ENCODE measurements at places on chromosomes 6 and 20.

DNA sequence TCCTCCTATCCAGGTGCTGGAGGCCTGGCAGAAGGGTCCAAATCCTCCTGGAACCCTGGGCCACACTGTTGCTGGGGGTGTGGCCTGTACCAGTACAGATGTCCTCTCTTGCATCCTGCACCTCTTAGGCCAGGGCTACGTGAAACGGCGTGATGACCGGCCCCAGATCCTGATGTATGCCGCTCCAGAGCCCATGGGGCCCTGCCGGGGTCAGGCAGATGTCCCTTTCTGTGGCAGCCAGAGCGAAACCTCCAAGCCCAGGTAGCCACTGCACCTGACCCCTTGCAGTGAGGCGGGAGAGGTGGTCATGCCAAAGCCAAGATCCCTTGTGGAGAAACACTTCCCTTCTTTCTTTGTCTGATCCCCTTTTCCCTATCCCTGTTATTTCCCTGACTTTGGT is 14.2 kb downstream of the DNPH1 start:
- DNase-seq = no peak

DNA sequence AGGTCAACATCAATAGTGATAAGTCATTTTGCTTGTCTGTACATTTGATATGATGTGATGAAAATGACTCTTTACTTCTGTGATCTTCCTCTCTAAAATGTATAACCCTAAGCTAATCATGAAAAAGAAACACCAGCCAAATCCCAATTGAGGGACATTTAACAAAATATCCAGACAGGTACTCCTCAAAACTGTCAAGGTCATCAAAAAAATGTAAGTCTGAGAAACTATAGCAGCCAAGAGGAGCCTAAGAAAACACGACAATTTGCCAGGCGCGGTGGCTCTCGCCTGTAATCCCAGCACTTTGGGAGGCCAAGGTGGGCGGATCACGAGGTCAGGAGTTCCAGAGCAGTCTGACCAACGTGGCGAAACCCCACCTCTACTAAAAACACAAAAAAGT is 708.5 kb upstream of the ID4 start:
- no peak for DNase-seq

GRCh38 chr6:18368277-18369105 is 18.7 kb upstream of the RNF144B start:
- no peak for DNase-seq

DNA sequence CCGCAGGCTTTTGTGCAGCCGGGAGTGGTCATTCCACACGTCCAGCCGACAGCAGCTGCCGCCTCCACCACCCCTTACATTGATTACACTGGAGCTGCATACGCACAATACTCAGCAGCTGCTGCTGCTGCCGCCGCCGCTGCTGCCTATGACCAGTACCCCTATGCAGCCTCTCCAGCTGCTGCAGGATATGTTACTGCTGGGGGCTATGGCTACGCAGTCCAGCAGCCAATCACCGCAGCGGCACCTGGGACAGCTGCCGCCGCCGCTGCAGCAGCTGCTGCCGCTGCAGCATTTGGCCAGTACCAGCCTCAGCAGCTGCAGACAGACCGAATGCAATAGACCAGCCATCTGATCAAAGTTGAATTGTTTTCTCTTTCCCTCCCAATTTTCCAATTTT is 10.6 kb downstream of the RBM24 start:
- DNase-seq = no peak

DNA sequence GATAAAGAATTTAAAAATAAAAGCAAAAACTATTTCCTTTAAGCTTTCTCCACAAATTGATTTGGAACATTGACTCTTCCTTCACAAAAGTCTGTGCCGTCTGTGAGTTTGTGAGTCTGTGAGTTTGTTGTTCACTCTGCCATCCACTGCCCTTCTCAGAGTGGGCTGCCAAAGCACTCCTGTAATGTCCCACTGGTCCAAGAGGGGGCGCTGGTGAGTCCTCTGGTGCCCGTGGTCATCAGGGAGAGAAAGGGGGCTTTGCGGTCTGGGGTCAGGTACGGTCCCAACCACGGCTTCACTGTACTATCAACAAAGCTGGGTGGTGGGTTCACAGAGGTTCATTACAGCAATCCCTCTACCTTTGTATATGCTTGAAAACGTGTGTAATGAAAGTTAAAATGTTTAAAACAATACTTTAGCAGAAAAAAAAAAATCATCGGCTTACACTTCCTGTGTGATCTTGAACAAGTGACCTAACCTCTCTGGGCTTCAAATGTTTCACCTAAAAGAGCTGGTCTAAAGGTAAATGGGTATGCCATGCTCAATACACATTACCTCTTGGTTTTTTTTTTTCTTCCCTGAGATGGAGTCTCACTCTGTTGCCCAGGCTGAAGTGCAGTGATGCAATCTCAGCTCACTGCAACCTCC is 5.6 kb upstream of the ANKRD60 start:
- peak; percentile 62 for DNase-seq

DNA sequence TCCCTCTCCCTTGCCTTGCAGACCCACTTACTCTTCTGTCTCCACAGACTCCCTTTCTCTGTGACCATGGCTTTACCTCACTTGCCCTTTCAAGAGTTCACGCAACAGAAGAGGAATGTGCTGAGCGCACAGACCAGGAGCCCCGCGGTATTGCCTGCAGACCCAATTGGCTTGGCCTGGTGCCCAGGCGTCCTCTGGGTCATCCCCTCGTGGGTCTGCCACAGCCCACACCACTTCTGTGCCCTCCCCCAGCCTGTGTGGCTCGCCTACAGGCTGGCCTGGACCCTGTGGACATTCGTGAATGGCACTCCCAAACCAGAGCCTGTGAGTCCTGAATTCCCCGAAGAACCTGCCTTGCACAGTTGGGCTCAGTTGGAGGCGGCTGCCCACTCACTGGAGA is 15.3 kb upstream of the NINL start:
- DNase-seq = no peak

- DNase-seq = no peak
Measured at GRCh38 chr20:38245753-38246152, 14.8 kb downstream of the KIAA1755 start.

DNA sequence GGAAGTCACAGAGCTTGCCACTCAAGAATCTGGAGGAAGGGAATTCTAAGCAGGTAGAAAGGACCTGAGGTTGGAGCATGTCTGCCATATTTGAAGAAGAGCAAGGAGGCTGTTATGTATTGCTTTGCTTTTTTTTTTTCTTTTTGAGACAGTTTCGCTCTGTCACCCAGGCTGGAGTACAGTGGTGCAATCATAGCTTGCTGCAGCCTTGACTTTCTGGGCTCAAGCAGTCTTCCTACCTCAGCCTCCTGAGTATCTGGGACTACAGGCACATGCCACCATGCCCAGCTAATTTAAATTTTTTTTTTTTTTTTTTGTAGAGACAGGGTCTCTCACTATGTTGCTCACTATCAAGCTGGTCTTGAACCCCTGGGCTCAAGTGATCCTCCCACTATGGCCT is 40.8 kb downstream of the ORC3 start:
- no peak for DNase-seq

DNA sequence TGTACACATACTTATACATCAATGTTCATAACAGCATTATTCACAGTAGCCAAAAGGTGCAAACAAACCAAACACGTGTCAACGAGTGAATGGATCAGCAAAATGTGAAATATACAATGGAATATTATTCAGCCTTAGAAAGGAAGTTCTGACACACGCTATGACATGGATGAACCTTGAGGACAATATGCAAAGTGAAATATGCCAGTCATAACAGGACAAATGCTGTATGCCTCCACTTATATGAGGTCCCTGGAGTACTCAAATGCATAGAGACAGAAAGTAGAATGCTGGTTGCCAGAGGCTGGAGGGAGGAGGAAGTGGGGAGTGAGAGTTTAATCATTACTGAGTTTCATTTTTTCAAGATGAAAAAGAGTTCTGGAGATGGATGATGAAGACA is 37.8 kb upstream of the IGF2R start:
- peak; percentile 29 for DNase-seq

DNA sequence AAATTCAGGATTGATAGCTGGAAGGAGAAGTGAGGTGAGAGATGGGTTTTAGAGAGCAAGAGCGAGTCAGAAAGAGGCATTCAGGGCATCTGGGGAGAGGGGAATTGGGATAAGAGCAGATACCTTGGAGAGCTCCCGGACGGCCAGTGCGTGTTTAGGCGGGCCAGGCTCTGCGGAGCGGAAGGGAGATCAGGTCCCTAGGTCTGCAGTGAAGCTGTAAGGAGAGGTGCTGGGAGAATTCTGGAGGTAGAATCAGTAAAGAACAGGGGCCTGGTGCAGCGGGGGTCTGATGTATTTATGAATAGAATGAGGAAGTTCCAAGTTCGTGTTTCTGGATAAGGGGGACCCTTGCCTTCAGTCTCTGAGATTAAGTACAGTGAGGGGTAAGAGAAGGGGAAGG is 47.4 kb upstream of the FAM83D start:
- no peak for DNase-seq

GRCh38 chr6:153034139-153034538 is 31.6 kb upstream of the MTRF1L start:
- DNase-seq = no peak

GRCh38 chr6:35552285-35552917 is 39.7 kb upstream of the TULP1 start:
- DNase-seq = peak; percentile 32

DNA sequence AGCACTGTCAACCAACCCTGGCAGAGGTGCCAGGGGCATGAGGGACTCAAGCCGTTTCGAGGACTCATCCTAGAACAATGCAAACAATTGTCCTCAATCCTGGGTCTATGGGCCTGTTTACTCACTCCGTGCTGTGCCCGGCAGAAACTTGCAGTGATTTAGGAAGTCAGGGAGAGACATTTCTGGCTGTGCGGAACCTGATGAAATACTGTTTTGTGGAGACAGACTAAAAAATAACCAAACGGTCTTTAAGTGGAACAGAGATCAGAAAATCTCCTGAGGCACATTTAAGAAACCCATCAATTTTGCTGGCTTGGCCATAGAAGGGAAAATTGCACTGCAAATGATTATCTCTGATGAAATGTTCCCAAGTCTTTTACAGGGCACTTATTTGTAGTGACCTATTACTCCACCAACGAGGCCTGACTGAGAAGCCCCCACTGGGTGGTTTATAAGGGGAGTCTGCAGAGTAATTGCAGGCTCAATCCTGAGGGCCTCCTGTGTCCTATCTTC is 79.8 kb upstream of the KCNK16 start:
- DNase-seq = no peak

GRCh38 chr20:47236639-47236900 is 119.9 kb downstream of the ZMYND8 start:
- DNase-seq = no peak

GRCh38 chr6:165227644-165228329 is 81.6 kb downstream of the C6orf118 start:
- no peak for DNase-seq

GRCh38 chr6:71088166-71088565 is 131.3 kb upstream of the B3GAT2 start:
- DNase-seq = no peak

DNA sequence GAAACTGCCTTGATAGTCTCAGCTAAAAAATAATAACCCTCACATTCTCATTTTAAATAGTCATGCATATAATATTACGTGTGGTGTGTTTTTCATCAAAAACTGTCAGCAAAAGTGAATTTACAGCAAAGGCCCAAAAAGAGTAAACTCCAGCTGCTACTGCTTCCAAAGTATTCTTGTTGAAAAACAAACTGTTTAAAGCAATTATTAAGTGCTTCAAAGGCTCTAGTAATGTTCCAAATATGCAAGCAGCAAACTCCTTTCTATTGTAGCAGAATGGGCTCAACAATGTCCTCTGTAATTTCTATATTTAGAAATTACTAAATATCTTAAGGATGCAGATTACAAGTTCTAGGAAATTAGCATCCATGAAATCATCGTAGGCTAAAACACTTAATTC is 280.0 kb upstream of the TBX18 start:
- DNase-seq = no peak

GRCh38 chr6:160058603-160059215 is 62.9 kb upstream of the SLC22A1 start:
- no peak for DNase-seq

DNA sequence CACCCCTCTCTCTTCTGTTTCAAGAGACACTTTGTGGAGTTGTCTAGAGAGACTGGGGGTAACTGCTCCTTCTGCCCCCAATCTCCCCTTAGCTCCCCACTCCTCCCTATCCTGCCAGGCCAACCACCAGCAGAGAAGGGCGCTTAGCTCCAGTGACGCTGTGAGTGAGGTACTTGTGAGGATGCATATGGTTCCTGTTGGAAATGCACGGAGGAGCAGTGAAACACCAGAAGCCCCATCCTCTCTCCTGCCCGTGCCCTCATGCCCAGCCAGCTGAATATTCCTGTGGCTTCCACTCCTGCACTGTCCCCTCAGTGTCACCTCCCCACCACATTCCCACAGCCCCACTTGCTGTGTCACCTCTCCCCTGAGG is 11.9 kb downstream of the NT5E start:
- DNase-seq = no peak

All from GM20000 (cell line).